ENCODE measurements at places on chromosomes 7 and 10.

DNA sequence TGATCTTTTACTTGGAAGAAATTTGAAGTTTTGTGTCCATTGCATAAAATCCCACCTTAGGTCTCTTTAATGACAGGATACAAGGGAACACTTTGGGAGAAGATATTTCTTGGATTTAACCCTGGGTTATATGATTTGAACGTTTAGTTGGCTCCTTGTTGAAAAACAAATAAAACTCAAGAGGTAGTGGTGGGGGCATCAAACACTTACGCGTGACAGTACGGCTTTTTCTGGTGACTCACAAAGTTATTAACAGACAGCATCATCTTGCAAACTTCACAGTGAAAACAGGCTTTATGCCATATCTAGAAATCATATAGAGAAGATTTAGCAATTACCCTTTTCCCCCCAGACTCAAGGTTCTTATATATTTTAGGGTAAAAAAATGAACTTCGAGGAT lies 699 bp downstream of the NRAP start:
- DNase-seq, result no peak

DNA sequence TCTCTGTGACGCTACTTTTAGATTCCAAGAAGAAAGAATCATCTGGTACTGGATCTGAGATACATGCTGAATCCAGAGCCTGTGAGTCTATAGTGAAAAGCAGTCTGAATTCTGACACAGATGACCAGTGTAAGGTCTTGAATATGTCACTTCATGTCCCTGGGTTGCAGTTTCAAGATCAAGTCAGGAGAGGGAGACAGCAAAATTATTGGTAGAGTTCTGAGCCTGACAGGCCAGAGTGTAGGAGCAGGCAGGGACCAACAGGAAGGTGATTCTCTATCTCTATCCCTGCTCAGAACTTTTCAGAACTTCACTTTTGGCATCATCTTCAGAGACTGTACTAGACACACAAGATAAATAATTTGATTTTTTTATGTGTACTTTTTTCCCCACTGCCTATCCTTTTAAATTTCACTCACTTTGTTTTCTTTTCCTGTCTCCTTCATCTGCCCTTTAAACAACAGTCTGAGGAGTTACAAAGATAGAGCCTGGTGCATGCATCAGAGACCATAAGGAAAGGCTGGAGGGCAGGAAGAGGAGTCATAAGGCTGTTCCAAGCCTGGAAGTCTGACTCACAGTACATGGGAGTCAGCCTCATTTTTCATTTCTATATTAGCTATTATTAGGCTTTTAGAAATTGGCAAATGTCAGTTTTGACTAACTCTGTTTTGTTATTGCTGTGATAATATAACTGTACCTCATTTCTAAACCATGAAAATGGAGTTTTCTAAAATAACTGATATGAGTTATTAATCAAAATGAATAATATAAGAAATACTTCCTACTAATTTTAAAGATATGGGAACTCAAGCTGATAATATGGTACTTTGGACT lies 120.2 kb upstream of the TMEM229A start:
- peak; percentile 82 for DNase-seq

- DNase-seq, result no peak
Observed at GRCh38 chr10:122368502-122369254, 5.8 kb upstream of the PLEKHA1 start.

GRCh38 chr10:13349463-13350274 lies 1.6 kb upstream of the SEPHS1 start:
- peak; percentile 65 for DNase-seq

GRCh38 chr7:13875496-13876074 lies 113.9 kb downstream of the ETV1 start:
- peak; percentile 21 for DNase-seq

DNA sequence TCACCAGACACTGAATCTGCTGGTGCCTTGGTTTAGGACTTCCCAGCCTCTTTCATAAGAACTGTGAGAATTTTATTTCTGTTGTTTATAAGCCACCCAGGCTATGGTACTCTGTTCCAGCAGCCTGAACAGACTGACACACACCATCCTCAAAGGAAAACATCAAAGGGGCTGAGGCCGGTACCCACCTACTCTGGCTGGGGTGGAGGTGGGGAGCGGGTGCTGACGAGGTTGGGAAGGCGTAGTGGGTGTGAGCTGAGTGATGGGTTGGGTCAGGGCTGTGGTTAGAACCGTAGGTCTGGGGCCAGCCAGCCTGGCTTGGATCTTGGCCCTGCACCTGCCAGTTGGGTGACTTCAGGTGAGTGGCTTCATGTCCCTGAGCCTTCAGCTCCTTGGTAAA lies 136.3 kb downstream of the SH3PXD2A start:
- DNase-seq, result no peak

DNA sequence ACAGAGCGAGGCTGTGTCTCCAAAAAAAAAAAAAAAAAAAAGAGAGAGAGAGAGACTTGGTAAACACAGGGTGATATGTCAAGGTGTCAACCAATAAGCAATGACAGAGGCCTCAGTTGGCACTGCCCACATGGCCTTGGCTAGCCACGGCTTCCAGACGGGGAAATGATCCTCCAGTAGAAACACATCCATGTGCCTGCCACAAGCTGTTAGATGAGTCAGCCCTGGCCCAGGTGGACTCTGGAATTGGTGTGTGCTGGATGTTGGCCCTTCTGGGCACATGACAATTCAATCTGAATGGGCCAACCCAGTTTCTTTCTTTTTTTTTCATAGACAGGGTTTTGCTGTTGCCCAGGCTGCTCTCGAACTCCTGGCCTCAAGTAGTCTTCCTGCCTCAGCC lies 13.7 kb downstream of the RFC2 start:
- no peak for DNase-seq

DNA sequence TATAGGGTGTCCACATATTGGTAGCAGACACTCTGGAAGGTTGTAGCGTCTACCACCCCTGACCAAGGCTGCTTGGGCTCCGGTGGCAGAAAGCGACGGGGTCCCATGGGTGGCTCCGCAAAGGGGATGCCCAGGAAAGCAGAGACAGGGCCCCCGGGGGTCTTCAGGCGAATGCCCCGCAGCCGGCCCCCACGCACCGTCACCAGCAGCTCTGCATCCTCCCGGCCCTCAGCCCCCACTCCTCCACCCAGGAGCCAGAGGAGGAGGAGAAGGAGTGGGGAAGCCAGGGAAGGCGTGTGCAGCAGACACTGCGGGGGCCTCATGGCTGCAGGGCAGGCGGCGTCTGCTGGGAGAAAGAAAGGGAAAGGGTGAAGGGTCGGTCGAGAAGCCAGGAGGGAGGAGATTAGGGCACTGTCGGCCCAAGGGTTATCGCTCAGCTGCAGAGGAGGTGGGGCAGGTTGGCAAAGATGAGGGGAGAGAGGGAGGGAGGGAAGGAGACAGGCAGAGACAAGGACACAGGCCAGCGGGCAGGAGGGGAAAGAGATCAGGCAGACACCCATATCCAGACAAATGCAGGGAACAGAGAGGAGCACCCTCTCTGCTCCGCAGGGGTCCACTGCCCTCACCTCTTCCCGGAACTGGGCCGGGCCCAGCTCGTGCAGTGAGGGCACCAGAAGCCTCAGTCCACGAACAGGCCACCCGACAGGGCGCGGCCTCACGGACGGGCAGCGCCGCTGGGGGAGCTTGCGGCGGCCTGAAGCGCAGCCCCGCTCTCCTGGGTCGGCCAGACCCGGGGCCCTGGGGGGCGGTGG lies 1.6 kb downstream of the ACHE start:
- DNase-seq, result no peak

- peak; percentile 65 for DNase-seq
Observed at GRCh38 chr10:13590886-13591285, 4.1 kb downstream of the PRPF18 start.

GRCh38 chr10:44287408-44287807 lies 97.5 kb downstream of the CXCL12 start:
- no peak for DNase-seq

DNA sequence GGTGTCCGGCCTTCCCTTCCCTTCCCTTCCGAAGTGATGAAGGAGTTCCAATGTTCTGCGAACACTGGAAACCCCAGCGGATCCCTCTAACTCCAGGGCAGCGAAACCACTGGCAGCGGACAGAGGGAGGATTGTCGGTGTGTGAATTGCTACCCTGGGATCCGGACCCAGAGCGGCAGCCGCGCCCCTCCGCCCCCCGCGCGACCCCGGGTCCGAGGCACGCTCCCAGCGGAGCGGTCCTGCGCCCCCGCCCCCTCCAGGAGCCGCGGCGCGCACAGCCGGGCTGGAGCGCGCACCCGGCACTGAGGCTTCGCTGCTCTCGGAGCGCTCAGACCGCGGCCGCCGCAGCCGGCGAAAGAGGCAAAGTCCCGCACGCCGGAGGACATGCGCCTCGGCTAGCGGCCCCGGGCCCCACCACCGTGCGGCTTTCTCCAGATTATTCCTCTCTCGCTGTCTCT lies at the start of gene PTPRZ1:
Gene PTPRZ1, plus strand, starts transcription at position 331 of the 458 bp plus-strand sequence. CDS start 339 bp downstream, outside the sequence.
- no peak for DNase-seq

GRCh38 chr10:48645600-48645999 lies 39.1 kb upstream of the WDFY4 start:
- no peak for DNase-seq

- DNase-seq, result no peak
Observed at GRCh38 chr10:21368022-21368582, 157.4 kb downstream of the SKIDA1 start.
